ENCODE measurements at places on chromosomes 5 and 9.

DNA sequence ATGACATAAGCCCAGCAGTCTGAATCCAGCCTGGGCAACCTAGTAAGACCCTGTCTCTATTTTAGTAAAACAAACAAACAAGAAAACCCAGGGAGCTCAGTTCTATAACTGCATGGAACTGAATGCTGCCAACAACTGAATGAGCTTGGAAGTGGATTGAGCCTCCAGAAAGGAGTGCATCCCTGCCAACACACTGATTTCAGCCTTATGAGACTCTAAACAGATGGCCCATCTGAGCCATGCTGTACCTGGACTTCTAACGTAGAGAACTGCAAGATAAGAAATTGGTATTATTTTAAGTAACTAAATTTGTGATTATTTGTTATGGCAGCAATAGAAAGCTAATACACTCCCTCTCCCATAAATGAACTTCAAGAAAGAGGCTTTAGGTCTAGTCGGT, 150.4 kb upstream of the RAI14 start:
- no peak for DNase-seq

GRCh38 chr5:15373151-15373550, 126.8 kb upstream of the FBXL7 start:
- no peak for DNase-seq

- no peak for DNase-seq
Observed at GRCh38 chr9:94802793-94803192, 76.3 kb downstream of the AOPEP start.

- no peak for DNase-seq
Observed at GRCh38 chr5:55913466-55914413, 62.6 kb downstream of the IL31RA start.
